Activated CD8-positive, alpha-beta T cell treated with anti-CD3 and anti-CD28 coated beads, Interleukin-2, amount 10 ng/mL, durations not matched to agents 7 days and 5 days (primary cell): ENCODE measurements at places on chromosomes 3 and 15.

GRCh38 chr15:75452865-75453702 lies 1.6 kb upstream of the SIN3A start:
- peak; percentile 67 for DNase-seq

GRCh38 chr15:60766391-60767128 lies 287.6 kb upstream of the ICE2 start:
- no peak for DNase-seq

GRCh38 chr3:8589880-8590556 lies 54.6 kb downstream of the SSUH2 start:
- no peak for DNase-seq

DNA sequence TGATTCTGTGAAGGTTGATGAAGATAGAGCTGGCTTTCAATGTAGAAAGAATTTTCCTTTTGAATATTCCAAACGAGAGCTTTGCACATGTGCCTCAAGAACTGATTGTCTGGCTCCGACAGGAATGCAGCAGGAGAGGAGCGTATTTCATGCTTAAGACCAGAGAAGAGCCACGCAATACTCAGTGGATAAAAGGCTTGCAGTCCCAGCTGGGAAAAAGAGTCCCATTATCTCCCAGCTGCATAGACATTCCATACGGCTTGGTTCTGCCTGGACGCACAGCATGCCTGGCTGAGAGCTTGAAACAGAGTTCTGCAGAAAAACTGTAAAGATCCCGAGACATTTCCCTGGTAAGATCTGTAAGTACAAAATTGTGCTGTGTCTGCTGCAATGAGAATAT lies at the start of gene CNTN6:
CNTN6 (plus strand) TSS at position 254 of the 400 bp plus-strand sequence. CDS start 54,985 bp downstream, outside the sequence.
- no peak for DNase-seq

- no peak for DNase-seq
Observed at GRCh38 chr3:122642935-122643334, 37.7 kb upstream of the PARP14 start.

- DNase-seq = no peak
Observed at GRCh38 chr3:120102674-120103073, 8.4 kb upstream of the GSK3B start.

DNA sequence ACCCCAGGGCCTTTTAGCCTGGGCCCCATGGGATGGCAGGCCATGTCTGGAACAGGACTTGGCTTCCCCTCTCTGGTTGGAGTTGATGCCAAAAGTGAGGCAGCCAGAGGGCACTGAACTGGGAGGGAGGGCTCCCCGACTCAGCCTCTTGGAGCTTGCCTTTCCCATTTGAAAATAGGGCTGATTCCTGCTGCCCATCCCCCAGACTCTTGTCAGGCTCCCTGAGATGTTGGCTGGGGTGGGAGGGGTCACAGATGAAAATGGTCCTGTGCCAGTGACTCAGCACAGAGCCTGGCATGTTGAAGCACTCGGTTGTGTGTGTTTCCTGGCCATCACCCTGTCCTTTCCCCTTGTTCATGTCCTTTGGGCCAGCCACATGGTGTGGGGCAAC lies 6.6 kb downstream of the PPCDC start:
- DNase-seq = no peak

DNA sequence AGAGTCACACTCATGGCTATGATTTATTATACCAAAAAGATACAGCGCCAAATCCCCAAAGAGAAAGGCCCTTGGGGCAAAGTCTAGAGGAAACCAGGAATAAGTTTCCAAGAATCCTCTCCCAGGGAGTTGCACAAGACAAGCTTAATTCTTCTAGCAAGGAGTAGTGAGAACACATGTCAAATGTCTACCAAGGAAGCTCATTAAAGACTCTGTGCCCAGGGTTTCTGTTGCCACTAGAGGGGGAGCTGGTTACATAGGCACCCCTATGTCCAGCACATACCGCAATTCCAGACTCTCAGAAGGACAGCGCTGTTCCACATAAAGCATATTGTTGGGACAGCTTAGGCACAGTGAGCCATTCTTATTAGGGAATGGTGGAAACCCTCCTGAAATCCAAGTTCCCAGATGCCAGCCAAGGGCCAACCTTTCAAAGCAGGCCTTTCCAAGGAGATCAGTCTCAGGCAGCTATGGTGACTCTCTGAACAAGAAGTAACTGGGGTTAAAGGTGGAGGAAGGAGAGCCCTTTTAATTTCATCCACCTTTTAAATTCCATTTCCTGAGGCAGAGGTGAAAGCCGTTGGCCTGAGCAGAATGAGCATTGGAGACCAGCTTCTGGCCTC lies 194.2 kb downstream of the UACA start:
- no peak for DNase-seq
